NCI-H345 (cell line): ENCODE measurements at places on chromosomes 6 and 20.
A peak's percentile ranks its signal among the peaks of the same experiment; 100 is the strongest.

DNA sequence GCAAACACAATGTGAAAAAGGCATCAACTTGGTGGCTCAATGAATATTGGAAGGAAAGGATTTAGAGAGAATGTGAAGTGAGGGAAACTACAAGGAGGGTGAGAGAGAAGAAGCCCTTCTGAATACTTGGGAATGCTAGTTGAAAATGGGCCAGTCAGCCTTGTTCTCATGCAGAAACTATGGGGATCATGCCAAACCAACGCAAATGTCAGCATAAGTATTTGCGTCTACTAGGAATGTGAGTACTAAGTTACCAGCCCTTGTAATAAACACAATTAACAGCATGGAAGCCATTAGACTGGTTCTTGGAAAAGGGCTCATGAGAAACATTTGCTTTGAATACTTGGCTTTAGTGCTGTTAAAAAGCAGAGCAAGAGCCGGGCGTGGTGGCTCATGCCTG lies 54.9 kb upstream of the AIG1 start:
- DNase-seq = no peak

GRCh38 chr20:50243610-50244351 lies 53.2 kb downstream of the CEBPB start:
- no peak for DNase-seq

- DNase-seq = no peak
These were observed 68.8 kb downstream of the TTLL2 start for GRCh38 chr6:167393731-167394130.

DNA sequence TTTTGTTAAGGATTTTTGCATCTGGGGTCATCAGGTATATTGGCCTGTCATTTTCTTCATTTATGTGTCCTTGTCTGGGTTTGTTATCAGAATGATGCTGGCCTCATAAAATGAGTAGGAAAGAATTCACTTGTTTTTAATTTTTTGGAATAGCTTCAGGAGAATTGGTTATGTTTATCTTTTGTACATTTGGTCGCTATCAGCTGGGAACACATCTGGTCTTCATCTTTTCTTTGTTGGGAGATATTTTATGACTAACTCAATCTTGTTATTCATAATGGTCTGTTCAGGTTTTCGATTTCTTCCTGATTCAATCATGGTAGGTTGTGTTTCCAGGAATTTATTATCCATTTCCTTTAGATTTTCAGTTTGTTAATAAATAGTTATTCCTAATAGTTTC lies 207.5 kb upstream of the ASCC3 start:
- DNase-seq = no peak

DNA sequence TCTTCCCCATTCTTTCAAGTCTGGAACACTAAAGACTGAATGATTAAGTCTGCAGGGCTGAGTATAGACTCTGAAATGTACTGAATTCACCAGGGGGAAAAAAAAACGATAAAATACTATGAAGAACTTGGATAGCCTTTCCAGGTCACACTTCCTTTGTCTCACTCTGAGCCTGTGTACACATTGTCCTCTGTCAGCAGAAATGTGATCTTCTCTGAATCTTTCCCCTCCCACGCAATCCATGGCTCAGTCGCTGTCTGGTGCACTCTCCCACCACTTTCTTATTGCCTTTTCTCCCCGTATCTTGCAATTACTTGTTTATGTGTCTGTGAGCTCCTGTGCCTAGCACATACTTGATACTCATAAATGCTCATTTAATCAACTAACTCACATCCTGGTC lies 212.6 kb upstream of the RSPO3 start:
- DNase-seq = no peak

DNA sequence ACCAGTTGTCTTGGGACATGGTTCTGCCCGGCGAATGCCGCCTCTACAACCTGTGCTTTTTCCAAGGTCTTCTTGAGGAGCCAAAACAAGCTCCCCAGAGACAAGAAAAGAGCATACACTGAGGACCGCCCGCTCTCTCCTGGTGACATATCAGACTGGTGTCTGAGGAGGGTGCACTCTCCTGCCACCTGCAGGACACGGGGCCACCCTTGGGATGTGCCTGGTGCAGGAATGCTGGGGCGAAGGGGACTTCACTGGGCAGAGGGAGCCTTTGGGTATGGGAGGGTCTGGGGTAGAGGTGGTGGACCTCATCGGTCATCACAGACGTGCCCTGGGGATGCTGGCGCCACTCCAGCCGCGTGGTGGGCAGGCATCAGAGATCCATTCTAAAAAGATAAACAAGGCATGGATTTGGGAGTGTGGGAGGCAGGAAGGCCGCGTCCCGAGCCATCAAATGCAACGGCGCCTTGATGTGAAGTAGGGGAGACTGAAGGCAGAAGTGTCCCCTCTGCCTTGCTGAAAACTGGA lies 163.3 kb downstream of the CD83 start:
- DNase-seq = no peak

GRCh38 chr20:4677846-4678245 lies 43.9 kb upstream of the PRND start:
- no peak for DNase-seq

GRCh38 chr20:22404419-22405170 lies 179.8 kb downstream of the FOXA2 start:
- DNase-seq = peak; percentile 50

DNA sequence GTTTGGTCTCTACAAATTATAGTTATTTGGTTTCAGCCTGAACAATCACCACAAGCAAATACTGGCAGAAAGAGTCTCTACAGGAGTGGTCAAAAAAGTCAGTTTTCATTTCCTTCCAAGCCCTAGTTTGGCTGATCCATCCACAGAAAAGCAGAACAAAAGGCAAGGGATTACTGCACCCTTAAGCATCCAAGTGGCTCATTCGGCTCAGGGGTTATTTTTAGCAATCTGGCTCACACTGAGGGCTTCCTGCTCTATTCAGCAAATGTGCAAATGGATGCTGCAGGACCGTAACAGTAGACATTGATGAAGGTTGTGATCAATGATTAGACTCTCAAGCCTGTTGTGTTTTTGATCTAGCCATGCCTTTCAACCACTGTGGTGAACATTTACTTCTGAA lies 62.2 kb upstream of the FABP7 start:
- peak; percentile 79 for DNase-seq

DNA sequence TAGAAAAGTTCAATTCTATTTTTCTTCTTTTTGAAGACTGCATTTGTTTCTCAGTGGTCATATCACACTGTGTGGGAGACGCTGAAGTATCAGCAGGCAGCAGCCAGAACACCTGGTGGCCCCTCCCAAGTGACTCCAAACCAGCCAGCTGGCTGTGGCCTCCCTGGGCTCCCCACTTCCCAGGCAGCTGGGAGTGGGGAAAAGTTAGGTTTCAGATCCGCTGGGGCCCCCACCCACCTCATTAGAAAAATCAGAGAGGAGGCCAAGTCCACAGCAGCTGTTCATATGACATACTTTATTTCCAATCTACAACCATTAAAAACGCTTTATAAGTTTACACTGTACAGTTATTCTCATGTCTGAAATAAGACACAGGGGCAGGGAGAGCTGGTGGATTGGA lies 3.6 kb upstream of the DSN1 start:
- no peak for DNase-seq

GRCh38 chr20:31809661-31810060 lies 9.5 kb upstream of the MYLK2 start:
- no peak for DNase-seq

DNA sequence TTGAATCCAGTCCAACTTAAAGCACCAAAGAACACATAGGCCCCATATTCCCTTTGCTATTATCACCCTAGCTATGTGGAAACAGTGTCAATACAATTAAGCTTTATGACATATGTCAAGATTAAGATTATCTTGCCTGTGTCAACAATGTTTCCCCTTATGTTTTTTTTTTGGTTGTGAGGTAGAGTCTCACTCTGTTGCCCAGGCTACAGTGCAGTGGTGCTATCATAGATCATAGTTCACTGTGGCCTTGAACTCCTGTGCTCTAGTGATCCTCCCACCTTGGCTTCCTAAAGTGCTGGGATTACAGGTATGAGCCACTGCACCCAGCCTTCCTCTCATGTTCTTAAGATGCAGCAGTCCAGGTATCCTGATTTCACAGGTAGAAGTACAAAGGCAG lies 17.8 kb downstream of the AFG1L start:
- no peak for DNase-seq

DNA sequence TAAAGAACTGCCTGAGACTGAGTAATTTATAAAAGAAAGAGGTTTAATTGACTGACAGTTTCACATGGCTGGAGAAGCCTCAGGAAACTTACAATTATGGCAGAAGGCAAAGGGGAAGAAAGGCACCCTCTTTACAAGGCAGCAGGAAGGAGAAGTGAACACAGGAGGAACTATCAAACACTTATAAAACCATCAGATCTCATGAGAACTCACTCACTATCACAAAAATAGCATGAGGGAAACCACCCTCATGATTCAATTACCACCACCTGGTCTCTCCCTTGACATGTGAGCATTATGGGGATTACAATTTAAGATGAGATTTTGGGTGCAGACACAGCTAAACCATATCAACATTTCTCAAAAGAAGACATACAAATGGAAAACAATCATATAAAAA lies 266.3 kb downstream of the EPM2A start:
- no peak for DNase-seq

- DNase-seq = no peak
These were observed 155.8 kb downstream of the WDR27 start for GRCh38 chr6:169545982-169546381.
